ENCODE measurements at places on chromosomes 6 and 20. TPM values are rescaled to one million over a fixed set of nuclear protein-coding genes. Genes with fewer than 3 reads are reported as not detected.

The PRL gene
- total RNA-seq: not detected

The TFEB gene
- total RNA-seq: 5.5 TPM

The EBF4 gene
- 3.0 TPM for total RNA-seq

DNA sequence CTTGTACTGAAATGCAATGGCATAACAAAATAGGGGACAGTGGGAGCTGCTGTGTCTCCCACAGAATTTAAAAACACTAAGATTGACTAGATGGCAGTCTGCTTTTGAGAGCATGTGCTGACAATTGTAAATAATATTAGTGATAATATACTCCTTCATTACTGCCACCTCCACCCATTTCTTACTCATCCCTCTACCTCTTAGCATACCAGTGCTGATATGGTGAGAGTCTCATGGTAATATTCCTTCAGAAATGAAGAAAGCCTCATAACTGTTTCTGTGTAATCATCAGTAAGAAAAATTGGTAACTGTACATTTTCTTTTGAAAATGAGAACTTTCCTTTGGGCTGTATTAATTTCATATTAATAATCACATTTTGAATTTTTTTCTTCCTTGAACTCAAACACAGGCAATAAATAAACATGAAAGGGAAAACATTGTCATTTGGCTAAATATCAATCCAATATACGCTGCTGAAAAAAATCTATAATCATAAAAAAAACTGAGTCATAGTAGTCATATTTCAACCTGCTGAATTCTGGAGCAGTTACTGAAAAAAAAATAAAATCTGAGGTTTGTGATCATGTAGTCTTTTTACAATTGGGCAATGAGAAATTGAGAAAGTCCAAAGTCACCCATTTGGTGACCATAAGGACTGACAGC lies 34.6 kb downstream of the FAM83B start:
- no peaks in the 10 kb centered on the region for H3K4me1 ChIP-seq
- no peaks in the 10 kb centered on the region for H3K27me3 ChIP-seq
- no peak overlapping the region for H3K27ac ChIP-seq
- H3K4me3 ChIP-seq: no peak overlapping the region
- DNase-seq: no peak

GRCh38 chr20:11544029-11544678 lies 373.5 kb upstream of the BTBD3 start:
- H3K4me1 ChIP-seq: peaks cover 9% of the 10 kb centered on the region

DNA sequence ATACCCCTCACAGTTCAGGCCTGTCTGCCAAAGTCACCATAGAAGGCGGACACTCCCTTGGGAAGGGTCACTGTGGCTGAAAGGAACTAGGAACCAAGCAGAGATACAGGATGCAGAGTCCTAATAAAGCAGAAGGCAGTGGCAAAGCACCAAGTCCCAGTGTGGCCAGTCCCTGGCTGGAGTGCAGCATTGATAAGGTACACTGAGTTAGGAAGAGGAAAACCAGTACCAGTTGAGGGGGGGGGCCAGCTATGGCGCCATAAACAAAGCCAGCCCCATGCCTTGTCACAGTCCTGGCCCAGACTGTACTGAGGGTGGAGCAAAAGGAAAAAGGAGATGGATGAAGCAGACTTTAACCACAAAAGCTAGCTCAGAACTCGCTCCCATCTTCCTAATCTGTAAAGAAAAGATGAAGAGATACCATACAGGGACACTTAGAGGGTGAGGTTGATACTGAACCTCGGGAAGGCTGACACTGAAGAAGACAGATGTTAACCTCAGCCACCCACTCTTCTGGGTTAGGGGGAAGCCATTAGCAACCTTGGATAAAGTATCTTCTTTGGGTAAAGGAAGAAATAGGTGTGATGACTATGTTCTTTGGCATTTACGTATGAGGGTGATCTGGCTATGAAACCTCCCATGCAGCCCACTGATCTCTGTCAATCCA lies 7.8 kb downstream of the ABHD12 start:
- no peak overlapping the region for H3K27ac ChIP-seq
- no peak for DNase-seq
- no peaks in the 10 kb centered on the region for H3K4me1 ChIP-seq
- H3K27me3 ChIP-seq: no peaks in the 10 kb centered on the region

DNA sequence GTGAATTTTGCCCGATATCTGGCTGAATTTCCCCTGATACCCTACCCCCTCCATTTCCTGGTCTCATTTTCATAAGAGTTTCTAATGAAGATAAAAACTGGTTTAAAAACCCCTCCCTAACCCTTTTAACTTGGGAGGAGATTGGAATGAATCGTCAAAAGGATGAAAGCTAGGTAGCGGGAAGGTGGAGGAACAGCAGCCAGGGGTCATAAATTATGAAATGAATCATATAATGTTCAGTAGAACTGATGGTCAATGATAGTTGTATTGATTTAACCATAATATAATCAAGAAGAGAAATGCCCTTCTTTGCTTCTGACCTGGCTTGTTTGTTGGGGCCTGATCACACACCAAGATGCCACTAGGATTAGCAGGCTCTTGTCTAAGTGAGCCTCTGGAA lies 38.5 kb upstream of the SGK1 start:
- H3K36me3 ChIP-seq: no peaks in the 10 kb centered on the region
- H3K27me3 ChIP-seq: no peaks in the 10 kb centered on the region
- no peak overlapping the region for H3K27ac ChIP-seq
- no peaks in the 10 kb centered on the region for H3K4me1 ChIP-seq
- DNase-seq: no peak
